T-helper 9 cell (primary cell): ENCODE measurements at places on chromosomes 1 and 21.
A peak's percentile ranks its signal among the peaks of the same experiment; 100 is the strongest.

GRCh38 chr1:193448682-193449461 is 262.5 kb upstream of the B3GALT2 start:
- DNase-seq: no peak

DNA sequence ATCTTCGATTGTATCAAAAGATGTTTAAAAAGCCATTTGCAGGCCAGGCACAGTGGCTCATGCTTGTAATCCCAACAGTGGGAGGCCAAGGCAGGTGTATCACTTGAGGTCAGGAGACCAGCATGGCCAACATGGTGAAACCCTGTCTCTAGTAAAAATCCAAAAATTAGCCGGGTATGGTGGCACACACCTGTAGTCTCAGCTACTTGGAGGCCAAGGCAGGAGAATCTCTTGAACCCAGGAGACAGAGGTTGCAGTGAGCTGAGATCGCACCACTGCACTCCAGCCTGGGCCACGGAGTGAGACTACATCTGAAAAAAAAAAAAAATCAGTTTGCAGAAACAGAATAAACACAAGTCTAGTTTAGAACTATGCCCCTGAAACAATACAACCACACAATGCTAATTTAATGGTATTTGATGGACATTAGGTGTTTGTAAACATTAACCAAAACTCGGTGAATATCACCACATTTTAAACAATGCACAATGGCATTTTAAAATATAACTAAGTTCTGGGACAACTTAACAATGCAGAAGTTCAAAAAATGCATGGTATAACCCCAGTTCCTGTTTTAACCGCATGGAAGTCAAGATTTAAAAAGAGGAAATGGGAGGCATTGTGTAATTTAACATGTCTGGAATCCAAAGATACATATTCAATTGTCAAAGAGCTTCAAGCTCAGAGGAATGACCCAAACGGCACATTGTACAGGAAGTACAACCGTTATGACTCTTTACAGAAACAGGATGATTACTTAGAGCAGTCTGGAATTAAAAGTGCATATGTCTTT is 7.1 kb upstream of the PTTG1IP start:
- no peak for DNase-seq

- no peak for DNase-seq
These were observed 605 bp downstream of the TNFRSF9 start for GRCh38 chr1:7940034-7940433.

DNA sequence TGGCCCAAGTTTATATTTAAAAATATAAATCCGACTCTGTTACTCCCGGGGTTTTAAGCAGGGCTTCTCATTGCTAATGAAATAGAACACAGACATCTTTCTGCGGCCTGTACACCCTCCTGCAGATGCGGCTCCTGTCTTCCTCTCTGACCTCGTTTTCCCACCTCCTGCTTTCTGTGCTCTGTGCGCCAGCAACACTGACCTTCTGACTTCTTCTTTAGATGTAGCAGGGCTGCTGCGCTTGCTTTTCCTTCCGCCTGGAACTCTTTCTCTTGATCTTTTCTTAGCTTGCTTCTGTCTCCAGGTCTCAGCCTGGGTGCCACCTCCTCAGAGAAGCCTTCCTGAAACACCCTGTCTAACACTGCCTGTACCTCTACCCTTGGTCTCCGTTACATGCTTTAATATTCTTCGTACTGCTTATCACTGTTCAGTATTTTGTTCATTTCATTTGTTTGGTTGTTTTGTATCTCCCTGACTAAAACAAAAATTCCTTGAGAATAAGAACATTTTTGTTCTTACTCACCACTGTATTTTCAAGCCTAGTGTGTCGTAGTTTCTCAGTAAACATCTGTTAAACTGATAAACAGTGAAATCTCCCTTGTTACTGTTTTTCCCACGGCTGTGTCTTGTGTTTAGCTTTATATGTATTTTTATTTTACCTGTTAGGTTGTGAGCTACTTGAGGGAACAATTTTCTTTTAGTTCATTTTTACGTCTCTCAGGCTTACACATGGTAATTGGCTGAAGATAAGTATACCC is 79.0 kb downstream of the ST3GAL3 start:
- DNase-seq: no peak

DNA sequence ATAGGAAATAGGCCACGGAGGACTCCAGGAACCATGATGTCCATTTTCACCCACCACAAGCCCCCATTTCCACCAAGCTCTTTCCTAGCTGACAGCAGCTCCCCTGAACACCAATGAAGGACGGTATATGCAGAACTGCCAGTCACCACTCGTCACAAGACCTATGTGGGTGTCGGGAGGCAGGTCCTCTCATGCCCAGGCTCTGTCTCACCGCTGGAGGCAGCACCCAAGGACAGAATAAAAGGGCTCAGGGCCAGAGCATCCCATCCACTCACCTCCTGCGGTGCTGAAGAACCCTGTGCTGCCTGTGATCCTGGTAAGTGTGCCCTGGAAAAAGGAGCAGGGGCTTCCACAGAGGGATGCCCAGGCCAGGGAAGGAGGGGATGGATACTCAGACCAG is at the start of gene LCE1F:
LCE1F (plus strand) TSS at position 266 of the 400 bp plus-strand sequence. CDS start 1,232 bp downstream, outside the sequence.
- DNase-seq: no peak

- DNase-seq: no peak
These were observed 127.4 kb upstream of the KIAA1614 start for GRCh38 chr1:180785291-180785690.

GRCh38 chr21:15837645-15838044 is 107.9 kb downstream of the USP25 start:
- DNase-seq: no peak

GRCh38 chr1:43536196-43536863 is 5.6 kb downstream of the PTPRF start:
- DNase-seq: no peak

- no peak for DNase-seq
These were observed 61.2 kb upstream of the ETV3 start for GRCh38 chr1:157199421-157199755.

GRCh38 chr1:58629031-58629462 is 52.0 kb upstream of the TACSTD2 start:
- no peak for DNase-seq

DNA sequence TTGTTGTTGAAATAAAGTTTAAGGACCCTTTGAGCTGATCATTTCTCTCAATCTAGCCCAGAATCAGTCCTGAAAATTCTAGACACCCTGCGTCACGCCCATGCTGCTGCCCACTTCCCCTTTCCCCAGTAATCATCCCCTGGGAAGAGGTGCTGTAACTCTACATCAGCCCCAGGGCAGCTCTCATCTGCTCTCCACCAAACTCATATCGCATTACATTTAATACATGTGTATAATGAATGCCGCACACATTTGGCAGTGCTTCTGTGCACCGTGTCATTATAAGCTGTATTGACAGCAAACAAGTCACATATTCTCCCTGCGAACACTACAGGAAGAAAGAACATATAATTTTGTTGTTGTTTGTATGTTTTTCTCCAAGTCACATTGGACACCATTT is 539.7 kb upstream of the DAB1 start:
- DNase-seq: no peak

- no peak for DNase-seq
These were observed 29.0 kb downstream of the PRMT2 start for GRCh38 chr21:46664316-46664995.

DNA sequence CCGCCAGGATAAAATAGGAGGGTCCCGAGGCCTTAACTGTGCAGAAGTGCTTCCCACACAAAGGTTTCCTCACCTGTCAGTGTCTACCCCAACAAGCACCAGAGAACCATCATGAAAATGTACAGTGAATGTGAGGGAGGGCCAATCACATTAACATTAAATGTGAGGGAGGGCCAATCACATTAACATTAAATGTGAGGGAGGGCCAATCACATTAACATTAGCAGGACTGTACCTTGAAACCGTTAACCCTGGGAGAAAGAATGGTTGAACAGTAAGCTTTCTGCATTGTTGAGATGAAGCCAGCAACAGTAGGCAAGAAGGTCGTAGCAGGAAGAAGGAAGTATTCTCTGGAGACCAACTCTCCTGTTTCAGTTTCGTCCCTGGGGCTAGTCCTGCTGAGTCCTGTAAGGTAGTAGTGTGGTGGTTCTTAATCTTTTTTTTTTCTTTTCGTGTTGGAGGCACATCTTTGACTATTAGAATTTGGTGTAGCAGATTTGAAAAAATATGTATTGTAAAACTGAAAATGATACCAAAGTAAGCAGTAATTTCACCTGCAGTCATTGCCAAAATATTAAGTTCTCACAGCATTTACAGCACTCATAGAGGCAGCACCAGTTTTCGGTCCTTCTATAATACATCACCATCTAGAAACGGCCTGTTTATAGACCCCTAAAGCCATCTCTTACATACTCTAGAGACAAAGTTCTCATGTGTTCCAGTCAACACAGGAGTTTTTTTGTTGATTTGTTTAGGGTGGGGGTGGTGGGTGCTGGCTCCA is 98.6 kb upstream of the PPP2R5A start:
- no peak for DNase-seq

DNA sequence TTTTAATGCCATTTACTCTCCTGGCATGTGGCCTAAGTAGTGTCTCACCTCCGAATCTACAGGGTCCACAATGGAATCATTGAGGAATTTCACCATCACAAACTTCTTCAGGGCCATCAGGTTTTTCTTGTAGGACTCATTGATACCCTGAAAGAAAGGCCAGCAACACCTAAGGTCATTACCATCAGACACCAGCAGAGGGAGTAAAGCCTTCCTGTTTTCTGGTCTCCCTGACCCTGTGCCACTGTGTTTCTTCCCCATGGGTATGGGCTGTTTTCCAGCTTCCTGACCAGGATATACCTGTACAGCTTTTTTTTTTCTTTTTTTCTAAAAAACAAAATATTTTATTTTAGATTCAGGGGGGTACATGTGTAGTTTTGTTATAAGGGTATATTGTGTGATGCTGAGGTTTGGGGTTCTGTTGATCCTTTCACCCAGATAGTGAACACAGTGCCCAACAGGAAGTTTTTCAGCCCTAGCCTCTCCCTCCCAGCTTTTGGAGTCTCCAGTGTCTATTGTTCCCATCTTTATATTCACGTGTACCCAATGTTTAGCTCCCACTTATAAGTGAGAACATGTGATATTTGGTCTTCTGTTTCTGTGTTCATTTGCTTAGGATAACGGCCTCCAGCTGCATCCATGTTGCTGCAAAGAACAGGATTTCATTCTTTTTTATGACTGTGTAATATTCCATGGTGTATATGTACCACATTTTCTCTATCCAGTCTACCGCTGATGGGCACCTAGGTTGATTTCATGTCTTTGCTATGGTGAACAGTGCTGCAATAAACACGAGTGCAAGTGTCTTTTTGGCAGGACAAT is 18.3 kb downstream of the PPT1 start:
- peak; percentile 24 for DNase-seq

- DNase-seq: no peak
These were observed 25.2 kb downstream of the ILDR2 start for GRCh38 chr1:166950156-166950555.

- DNase-seq: peak; percentile 64
These were observed 19.9 kb upstream of the IFNGR2 start for GRCh38 chr21:33383056-33383888.

DNA sequence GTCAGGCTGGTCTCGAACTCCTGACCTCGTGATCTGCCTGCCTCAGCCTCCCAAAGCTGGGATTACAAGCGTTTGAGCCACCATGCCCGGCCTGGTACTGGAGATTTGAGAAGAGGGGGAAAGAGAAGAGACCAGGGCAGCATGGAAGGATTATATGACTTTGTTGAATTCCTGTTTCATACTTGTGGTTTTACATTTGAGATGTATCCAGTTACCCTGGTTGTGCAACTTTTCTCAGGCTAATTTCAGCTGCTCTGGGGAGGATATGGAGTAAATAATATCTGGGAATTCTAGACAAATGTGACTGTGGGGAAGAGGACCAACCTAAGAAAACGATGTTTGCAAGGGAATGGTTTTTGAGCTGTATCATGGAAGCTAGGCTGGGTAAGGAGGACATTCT is 89.5 kb upstream of the GREM2 start:
- DNase-seq: no peak

DNA sequence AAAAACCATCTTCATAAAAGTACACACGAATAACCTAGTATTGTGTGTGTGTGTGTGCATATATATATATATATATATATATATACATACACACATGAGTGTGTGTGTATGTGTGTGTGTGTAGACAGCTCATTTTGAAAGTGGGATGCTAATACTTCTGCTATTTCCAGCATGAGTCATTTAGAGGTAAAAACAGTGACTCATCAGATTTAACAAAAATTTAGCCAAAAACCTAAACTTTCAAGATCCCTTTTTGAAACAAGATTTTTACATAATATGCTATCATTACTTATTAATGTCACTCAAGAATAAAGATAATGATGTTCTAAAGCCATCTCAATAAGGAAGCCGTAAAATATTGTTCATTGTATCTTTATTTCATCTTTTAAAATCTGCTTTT is 35.6 kb upstream of the ADGRL4 start:
- DNase-seq: no peak

- no peak for DNase-seq
These were observed 1.5 kb downstream of the ATP8B2 start for GRCh38 chr1:154326546-154327465.

DNA sequence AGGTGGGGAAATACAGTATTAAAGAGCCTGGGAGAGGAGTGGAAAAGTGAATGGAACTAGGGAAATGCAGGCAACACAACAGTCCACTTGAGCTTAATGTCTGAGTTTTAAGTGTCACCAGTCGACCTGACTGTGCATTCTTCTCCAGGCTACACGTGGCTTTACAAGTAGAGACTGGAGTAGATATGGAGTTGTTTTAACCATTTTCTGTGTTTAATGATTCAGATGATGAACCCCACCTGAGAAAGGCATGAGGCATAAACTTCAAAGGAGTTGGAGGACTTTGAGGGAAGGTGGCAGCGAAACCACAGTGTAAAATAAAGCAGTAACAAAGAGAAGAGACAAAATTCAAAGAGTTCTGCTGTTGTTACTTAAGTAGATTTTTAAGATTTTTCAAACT is 12.6 kb downstream of the FUBP1 start:
- no peak for DNase-seq

GRCh38 chr1:54342288-54342687 is 63.9 kb downstream of the SSBP3 start:
- no peak for DNase-seq

DNA sequence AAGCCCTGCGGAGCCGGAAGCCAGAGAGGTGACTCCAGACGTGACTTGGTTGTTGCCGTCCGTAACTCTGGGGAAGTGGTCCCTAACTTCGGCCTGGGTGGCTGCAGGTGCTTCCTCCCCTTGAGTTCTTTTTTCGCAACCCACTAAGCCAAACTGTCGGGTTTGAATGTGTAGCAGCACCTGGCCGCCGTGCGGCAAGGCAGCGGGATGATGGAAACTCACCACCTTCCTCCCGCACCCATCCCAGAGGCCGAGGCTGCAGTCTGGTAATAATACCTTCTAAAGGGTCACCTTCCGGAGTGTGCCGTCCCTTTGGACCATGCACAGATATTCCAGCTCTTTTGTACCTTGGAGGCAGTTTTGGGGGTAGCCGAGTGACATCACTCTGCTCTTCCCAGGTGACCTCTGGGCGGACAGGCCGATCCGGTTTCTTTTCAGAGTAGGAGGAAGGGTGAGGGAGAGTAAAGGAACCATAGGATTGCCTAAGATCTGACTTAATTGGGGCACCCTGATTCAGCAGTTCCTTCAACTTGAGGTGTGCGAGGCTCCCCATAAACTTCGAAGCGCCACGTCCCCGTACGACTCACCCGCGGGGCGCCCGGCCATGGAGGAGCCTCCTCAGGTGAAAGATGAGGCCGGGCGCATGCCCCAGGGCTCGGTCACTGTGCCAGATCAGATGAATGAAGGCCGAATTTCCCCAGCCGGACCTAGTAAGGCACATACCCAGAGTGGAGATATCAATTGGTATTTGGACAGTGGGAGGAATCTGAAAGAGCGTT is 1.0 kb downstream of the KCNK1 start:
- DNase-seq: no peak
